ENCODE measurements at places on chromosomes 7 and 10. TPM values are rescaled to one million over a fixed set of nuclear protein-coding genes. Genes with fewer than 3 reads are reported as not detected.

The KLF14 gene
- total RNA-seq, result not detected

The ASIC3 gene
- total RNA-seq, result not detected

The CFAP43 gene
- total RNA-seq, result 4.4 TPM

DNA sequence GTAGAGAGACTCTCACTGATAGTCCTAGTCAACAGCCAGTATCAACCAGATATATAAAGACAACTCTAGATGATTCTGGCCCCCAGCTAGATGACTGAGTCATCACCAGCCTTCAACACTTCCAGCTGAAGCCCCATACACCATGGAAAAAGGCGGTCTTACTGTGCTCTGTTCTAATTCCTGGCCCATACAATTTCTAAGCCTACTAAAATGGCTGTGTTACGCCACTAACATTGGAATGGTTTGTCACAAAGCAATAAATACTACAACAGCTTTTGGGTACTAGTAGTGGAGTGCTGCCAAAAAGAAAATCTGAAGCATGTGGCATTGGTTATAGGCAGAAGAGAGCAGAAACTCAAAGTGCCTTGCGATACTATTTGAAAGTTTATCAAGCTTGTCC is 13.0 kb upstream of the TES start:
- no peak for DNase-seq

- DNase-seq, result no peak
Measured at GRCh38 chr10:94200146-94200837, 162.4 kb downstream of the NOC3L start.

DNA sequence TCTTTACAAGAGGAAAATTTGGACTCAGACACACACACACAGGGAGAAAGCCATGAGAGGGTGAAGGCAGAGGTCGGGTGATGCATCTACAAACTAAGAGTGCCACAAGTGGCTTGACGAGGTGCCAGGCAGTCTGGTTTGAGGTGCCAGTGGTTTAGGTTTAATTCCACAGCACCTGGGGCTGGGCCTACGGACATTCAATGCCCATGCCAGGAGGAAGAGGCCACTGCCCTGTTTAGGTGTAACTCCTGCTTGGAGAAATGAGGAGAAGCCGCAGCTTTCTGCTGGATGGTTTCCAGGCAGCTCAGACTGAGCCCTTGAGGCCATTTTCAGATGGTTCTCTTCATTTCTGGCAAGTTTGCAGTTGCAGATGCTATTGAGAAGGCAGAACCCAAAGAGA is 83.6 kb downstream of the HTR5A start:
- DNase-seq, result no peak

DNA sequence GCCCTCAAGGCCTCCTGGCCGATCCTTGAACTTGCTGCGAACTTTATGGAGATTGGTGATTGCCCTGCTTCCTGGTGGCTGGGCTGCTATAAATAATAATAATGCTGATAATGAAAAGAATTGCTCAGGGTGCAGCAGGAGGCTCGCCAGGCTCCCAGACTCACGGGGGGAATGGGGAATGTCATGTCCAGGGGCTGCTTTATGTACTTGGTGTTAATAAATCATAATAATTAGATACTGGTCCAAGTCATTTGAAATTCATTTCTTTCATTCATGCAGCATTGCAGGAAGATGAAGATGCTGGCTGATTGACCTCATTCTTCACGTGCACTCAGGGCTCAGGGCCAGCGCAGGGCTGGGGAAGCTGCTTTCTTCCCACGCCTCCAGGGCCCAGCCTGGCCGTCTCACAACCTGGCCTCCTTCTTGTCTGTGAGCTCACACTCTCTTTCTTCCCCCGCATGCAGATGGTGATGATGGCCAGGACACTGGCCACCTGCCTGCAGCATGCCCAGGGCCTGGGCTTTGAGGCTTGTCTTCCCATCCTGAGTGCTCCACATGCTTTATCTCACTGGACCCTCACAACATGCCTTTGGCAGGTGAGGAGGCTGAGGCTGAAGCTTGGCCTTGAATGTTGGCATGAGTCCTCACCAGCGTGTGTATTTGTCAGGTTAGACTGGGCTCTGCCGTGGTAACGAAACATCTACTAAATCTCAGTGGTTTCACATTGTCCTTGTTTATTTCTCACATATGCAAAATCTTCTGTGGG is 138.4 kb upstream of the TNS3 start:
- peak; percentile 96 for DNase-seq

GRCh38 chr10:2978574-2979273 is 88.6 kb upstream of the PFKP start:
- no peak for DNase-seq

GRCh38 chr7:95881597-95881996 is 109.2 kb downstream of the DYNC1I1 start:
- no peak for DNase-seq
